ENCODE measurements at places on chromosomes 11 and 22.

- peak; percentile 58 for DNase-seq
Observed at GRCh38 chr11:57248780-57249383, 11.8 kb upstream of the APLNR start.

- DNase-seq, result no peak
Observed at GRCh38 chr11:110096496-110096895, 3.3 kb downstream of the ZC3H12C start.

DNA sequence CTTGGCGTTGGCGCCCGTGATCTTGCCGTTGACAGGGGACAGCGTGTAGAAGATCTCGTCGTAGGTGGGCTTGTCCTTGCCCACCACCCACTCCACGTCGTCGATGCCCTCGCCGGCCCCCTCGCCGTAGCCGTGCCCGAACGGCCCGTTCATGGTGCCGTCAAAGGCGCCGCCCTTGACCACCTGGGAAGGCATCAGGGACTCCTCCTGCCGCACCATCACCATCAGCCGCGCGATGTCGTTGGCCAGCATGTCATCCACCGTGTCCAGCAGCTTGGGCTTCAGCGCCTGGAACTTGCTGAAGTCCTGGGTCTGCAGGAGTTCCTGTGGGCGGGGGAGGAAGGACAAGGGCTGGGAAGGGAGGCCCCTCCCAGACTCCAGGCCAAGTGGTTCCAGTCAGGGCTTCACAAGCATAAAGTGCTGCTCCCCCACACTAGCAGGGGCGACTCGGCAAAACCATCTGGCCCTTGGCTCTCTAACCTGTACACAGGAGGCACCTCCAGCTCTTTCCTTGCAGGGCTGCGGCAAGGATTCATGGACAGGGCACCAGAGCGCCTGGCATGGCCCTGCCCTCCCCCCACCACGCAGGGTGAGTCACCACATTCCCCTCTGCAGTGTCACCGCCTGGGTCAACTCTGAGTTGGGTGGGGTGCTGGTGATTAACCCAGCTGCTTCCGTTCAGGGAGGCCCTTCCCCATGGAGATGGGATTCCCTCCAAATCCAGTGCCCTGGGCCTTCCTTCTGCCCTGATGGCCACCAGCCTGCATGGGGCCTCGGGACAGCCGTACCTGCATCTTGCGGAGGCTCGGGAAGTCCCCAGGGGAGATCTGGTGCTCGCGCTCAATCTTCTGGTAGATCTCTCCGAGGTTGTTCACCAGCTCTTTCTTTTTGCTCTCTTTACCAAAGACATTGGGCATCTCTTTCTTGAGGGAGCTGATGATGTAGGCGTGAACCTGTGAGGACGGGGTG is 10.4 kb upstream of the CDC42BPG start:
- DNase-seq, result peak; percentile 84

DNA sequence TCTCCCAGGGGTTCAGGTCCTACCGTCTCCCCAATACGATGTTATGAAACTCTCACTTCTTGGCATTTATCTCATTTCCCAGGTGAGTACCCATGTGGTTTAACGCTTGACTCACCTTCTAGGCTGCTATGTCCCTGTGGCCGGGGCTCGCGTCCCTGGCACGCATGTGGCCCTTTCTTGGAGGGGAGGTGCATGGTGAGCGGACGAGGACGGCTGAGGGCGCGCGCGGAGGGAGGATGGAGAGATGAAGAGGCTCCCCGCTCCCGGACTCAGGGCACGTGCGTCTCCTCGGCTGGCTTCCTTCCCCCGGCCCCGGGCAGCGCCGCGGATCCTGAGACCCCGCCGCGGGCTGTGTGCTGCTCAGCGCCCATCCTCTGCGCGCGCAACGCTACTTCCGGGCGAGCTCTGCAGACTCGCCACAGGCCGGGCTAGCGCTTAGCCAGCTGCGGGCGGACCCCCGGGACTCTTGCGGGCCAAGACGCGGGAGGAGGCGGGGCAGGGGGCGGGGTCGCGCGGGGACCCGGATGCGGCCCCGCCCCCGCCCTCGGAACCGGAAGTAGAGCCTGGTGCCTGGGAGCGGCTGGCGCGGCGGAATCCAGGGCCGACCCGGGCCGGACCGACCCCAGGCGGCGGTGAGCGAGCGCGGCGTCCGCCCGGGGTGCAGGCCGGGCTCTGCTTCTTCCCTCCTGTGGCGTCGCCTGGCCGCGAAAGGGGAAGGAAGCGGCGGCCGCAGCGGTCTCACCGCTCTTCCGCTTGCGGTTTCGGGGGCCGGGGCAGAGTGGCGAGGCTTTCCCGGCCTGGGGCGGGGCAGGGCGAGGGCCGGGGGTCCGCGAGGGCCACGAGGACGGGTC is at the start of gene CTTN:
Gene CTTN, plus strand, starts transcription at position 547 of the 851 bp plus-strand sequence. CDS start 8,769 bp downstream, outside the sequence.
- DNase-seq, result peak; percentile 64

- DNase-seq, result no peak
Observed at GRCh38 chr11:86593833-86594232, 78.6 kb downstream of the ME3 start.

DNA sequence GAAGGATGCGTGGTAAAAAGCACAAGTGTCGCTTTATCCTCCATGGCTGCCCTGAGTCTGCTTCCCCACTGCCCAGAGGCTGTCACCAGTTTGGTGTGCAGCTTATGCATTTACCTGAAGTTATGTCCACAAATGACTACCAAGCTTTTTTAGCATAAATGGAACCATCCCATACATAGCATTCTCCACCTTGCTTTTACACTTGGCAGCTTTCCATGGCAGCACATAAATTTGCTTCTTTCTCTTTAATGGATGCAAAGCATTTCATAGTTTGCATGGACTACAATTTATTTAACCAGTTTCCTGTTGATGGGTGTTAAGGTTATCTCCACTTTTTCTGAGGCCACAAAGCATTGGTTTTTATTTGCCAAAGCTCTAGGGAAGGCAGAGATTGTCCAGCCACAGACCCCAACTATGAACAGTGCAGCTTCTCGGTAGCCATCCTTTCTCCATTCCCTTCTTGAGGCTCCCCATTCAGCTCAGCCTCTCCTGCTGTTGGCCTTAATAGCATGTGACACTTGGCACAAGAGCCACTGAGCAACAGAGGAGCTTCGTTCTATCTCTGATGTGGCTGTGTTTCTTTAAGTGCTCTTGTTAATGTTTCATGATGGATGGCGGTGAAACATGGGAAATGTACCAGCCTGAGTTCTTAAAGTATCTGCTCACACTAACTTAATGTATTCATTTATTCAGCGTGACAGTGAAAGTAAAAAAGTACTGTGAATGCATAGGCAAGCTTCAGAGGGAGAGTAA is 59.8 kb upstream of the NAV2 start:
- no peak for DNase-seq

- no peak for DNase-seq
Observed at GRCh38 chr11:88179141-88179540, 3.9 kb upstream of the RAB38 start.

- DNase-seq, result no peak
Observed at GRCh38 chr11:16406226-16406625, 49.9 kb upstream of the SOX6 start.

DNA sequence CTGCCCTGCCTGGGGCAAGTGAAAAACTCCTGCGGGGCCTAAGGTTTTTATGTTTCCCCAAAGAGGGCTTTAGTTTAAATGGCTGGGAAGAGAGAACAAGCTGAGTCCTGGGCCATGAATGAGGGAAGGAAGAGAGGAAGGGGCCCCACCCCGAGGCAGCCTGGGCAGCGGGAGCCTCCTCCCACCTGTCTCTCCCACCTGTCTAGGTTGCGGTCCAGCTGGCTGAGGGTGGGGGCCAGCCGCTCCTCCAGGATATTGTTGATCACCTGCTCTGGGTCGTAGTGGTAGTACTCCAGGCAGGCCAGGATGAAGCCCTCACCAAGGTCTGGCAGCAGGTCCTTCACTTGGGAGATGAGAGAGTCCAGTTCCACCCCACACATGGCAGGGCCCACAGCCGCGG is 34.6 kb downstream of the UQCR10 start:
- no peak for DNase-seq

- no peak for DNase-seq
Observed at GRCh38 chr22:49087198-49087597, 740.5 kb downstream of the BRD1 start.

DNA sequence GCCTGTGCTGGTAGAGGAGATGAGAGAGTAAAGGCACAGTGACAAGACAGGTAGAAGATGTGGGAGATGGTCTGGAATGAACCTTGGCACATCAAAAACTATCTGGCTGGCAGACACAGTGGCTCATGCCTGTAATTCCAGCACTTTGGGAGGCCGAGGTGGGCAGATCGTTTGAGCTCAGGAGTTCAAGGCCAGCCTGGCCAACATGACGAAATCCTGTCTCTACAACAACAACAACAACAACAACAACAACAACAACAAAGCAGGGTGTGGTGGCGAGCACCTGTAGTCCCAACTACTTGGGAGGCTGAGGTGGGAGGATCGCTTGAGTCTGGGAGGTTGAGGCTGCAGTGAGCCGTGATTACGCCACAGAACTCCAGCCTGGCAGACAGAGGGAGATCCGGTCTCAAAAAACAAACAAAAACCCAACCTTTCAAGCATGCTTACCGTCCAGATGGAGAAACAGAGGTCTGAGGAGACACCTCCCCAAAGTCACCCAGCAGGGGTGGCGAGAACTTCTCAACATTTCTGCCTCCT is 11.8 kb downstream of the KCTD21 start:
- DNase-seq, result no peak

Data from fibroblast of the conjunctiva (primary cell).